CD14-positive monocyte (primary cell): ENCODE measurements at places on chromosomes 7 and 10.

GRCh38 chr10:16527452-16527851 lies 5.8 kb upstream of the C1QL3 start:
- DNase-seq: no peak

- DNase-seq: no peak
Observed at GRCh38 chr7:2172311-2173188, 60.2 kb downstream of the MAD1L1 start.

DNA sequence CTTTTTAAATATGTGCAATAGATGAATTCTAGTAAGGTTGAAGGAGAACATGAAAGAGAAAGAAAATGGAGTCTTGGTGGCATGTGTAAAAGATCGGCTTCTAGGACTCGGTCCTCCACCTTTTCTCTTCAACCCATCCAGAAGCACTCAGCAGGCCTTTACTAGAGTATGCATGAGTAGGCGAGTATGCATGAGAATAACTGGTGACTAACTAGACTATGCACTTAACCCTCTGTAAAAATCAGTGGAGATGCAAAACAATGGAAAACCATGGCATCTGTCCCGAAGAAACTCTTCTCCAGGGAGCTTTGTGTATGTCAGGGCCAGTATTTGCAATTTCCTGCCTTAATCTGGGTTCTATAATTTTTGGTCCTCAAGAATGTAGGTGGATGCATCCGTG lies 40.0 kb upstream of the GRB10 start:
- DNase-seq: no peak

GRCh38 chr7:93973134-93973533 lies 31.0 kb downstream of the BET1 start:
- DNase-seq: no peak

DNA sequence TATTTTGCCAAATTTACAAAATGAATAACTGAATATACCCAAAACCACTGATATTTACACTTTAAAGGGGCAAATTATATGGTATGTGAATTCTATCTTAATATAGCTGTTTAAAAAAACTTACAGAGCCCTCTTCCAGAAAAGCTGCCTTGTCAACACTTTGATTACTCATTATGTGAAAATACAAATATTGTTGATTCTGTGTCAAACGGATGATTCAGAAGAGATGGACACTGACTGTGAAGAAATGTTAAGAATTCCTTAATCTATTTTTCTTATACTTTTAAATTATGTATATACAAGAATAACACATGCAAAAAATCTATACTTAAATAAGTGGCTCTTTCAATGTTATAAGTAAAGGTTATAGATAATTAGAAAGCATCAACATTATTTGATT lies 41.5 kb downstream of the SMURF1 start:
- no peak for DNase-seq

DNA sequence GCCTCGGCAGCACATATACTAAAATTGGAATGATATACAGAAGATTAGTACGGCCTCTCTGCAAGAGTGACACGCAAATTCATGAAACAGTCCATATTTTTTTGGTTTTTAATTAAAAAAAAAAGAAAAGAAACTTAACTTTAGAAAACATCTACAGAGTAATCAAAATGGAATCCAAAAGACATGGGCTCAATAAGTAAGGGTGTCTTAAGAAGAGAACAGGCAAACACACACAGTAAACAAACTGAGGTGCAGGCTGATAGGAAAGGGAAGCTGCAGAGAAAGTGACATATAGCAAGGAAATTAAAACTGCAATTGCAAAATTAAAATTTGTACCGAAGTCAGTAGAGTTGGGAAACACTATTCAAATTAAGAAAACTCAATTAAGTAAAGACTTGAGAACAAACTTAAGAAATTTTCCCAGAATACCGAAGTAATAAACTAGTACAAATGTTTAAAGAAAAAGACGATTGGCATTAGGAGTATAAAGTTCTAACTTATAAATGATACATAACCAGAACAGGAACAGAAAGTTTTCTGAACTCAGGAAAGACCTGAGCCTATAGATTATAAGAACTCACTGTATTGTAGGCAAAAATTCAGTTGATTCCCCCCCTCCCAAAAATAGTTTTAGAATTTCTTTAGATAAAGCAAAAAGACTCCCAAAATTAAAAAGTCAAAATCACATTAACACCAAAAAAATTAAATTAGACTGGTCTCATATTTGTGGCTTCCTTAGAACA lies 16.3 kb downstream of the MTPN start:
- no peak for DNase-seq

DNA sequence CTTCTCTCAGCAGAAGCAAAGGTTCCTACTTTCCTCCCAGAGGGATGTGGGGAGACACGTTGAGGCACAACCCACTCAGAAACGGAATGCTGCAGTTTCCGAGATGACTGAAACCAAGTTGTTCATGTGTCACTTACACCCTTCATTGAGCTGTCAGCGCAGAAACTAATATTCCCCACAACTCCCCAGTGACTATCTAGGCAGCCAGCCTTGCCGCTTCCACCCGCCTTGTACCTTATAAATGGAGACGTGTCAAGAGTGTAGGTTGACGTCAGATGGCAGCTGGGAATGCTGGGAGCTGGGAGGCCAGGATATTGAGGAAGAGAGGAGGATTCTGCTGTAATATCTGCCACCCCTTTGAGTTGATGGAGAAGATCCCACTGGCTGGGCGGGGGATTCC lies 15.1 kb downstream of the GPR26 start:
- DNase-seq: no peak

- no peak for DNase-seq
Observed at GRCh38 chr10:43610636-43611035, 4.4 kb downstream of the ZNF485 start.

GRCh38 chr10:15516256-15517085 lies 145.4 kb upstream of the FAM171A1 start:
- DNase-seq: no peak

DNA sequence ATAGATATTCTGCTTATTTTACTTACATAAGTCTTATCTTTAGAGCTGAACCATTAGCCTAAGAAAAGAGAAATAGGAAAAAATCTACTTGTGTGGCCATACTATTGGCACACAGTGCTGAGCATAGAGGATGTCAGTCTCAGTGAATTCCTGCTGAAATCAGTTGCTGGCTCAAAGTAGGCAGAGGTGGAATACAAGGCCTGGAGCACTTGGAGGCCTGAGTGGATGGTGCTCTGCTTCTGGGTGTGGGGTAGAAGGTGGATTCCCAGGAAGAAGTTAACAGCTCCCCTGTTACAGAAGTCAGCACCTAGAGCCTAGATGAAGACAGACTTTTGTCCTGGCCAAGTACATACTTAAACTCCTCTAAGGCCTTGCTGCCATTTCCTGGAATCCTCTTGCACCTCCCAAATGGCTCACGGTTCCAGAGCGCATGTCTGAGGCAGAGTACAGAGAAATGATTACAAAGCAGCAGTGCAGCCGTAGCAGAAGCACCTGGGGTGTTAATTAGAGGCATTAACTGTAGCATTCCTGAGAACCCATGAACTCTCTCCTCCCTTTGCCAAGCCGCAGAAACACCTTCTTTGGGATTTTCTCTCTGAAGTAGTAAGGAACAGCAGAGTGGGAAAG lies 18.0 kb upstream of the XPNPEP1 start:
- DNase-seq: no peak

DNA sequence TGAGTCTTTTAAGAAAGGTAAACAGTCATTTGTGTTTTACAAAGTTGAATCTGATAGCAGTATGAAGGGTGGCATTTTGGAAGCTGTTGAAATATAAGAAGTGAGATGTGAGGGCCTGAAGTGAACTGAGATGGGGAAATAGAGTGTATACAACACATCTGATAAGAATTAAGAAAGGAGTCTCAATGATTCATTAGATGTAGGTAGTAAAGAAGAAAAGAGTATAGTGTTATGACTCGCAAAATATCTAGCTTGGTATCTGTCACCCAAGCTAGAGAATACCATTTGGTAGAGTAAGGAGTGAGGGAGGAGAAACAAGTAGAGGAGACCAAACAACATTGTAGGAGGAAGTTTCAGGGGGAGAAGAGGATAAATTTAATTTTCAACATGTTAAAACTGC lies 5.3 kb downstream of the PTPN12 start:
- DNase-seq: no peak

DNA sequence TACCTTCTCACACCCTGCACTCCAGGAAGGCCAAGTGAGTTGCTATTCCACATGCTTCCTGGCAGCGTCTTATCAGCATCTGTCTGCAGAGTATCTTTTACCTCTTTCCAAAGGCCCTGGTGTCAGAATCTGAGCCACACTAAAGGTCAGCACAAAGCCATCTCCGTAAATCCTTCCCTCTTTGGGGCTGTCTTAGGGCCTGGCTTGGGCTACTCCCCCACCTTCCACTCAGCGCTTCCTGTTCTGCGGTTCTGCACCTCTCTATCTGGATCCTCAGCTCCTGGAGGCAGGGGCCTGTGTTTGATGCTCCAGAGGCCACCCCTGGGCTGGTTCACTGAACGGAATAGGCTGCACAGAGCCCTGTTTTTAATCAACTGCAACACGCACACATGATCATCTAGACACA lies 334.8 kb upstream of the GALNT17 start:
- DNase-seq: no peak

GRCh38 chr10:43049081-43049551 lies 27.8 kb upstream of the RET start:
- no peak for DNase-seq

DNA sequence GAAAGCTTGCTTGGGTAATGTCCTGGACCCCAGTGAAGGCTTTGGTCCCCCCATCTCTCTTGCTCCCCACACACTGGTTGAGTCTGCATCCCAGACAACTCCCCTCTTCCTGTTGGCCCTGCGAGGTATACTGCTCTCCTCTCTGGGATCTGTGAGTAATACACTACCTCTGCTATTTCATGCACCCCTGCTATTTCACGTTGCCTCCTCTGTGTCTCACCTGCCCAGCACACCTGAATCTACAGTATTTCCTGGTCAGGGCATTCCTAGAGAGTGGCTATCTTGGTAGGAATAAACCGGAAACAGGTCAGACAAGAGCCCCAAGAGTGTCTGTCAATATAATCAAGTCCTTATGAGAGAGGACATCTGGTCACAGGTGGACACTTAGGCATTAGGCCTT lies 114.3 kb upstream of the ODAD2 start:
- DNase-seq: no peak

- no peak for DNase-seq
Observed at GRCh38 chr7:135385209-135385608, 124.7 kb downstream of the CNOT4 start.

DNA sequence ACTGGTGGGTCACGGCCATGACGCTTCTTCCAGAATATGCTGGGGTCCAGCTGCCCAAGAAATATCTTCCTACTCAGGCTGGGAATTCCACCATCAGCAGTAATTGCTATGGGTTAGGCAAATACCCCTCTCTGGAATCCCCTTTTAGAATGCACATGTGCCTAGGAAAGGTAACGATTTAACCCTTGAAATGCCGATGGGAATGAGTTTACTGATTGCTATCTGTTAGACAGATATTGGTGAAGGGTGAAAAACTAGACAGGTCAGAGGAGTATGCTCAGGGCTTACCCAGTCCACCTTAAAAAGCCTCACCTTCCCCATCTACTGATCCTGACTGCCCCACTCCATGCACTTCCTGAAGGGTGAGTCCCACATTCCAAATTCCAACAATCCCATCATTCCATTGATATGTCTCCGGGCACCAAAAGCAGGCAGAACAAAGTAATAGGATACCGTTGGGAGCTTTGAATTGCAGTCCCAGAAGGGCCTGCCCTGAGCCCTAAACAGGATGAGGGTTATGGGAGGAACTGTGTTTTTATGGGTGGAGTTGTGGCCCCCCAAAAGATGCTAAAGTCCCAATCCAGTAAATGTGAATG lies 59.3 kb downstream of the DLG5 start:
- DNase-seq: no peak
